ENCODE measurements at places on chromosomes 1 and 21.

GRCh38 chr1:53293123-53293522 is 34.7 kb downstream of the LRP8 start:
- peak; percentile 12 for DNase-seq

GRCh38 chr1:54627196-54627595 is 3.9 kb upstream of the FAM151A start:
- DNase-seq: no peak

DNA sequence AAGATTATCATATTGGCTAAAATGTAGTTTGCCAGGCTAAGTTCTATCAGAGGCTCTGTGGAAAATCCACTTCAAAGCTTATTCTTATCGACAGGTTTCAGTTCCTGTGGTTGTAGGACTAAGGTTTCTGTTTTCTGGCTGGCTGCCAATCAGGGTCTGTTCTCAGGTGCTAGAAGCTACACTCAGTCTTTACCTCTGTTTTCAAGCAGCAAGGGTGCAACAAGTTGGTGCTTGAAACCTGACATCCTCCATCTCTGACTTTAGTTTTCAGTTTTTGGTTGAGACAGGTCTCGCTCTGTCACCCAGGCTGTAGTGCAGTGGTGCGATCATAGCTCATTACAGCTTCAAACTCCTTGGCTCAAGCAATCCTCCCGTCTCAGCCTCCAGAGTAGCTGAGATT is 15.3 kb upstream of the TMCO2 start:
- no peak for DNase-seq

DNA sequence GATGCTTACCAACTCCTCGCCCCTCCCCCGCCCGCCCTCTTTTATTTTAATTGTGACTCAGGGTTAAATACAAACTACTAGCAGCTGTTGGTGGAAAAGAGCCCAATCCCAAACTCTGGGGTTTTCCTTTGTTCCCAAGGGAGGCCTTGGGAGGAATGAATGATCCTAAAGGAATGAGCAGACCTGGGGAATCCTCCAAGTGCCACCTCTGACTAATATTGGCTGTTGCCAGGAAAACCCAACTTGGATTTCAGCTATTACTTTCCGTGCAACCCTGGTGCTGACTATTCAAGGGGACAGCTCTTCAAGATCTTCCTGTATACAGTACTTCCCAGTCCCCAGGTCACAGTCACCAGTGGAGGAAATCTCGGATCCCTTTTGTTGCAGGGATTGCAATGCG is 1.3 kb upstream of the S100A10 start:
- DNase-seq: no peak

GRCh38 chr1:208597571-208597970 is 353.4 kb upstream of the PLXNA2 start:
- no peak for DNase-seq

GRCh38 chr1:41243079-41243385 is 926 bp upstream of the SCMH1 start:
- DNase-seq: no peak

- no peak for DNase-seq
These were observed 418.9 kb downstream of the SETD4 start for GRCh38 chr21:35641271-35642016.

DNA sequence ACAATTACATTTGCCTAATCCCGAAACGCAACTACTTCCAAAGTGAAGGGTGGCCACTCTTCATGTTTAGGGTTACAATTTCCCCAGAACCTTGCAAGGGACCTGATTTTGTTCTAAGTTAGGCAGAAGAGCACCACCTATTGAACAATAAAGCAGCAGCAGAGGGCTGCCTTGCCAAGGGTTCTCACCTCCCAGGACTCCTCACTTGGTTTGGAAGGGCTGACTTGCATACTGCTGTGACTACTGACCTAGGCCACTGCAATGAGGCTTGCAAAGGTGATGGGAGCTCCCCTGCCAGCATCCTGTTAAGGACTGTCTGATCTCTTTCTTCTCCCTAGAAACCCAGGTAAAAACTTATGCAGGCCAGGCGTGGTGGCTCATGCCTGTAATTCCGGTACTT is 14.2 kb downstream of the MTOR start:
- no peak for DNase-seq

- no peak for DNase-seq
These were observed 17.2 kb upstream of the PTAFR start for GRCh38 chr1:28193701-28194161.

GRCh38 chr21:38769191-38769780 is 36.4 kb upstream of the ETS2 start:
- peak; percentile 36 for DNase-seq

DNA sequence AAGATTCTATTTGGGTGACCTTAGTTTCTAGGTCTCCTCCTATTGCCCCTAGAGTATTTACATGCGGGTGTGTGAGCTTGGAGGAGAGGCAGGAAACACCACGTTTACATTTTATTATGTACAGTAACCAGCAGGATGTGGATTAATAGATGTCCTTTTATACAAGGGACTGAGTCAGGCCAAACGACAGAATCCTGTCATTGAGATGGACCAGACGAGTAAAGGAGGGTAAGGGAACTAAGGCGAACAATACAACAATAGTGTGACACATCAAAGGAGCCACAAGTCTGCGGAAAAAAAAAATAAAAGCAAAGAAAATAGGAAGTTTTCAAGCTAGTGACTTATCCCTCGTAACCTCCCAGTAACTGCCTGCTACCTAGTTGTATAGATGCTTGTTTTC is 151.1 kb downstream of the GABPA start:
- no peak for DNase-seq

DNA sequence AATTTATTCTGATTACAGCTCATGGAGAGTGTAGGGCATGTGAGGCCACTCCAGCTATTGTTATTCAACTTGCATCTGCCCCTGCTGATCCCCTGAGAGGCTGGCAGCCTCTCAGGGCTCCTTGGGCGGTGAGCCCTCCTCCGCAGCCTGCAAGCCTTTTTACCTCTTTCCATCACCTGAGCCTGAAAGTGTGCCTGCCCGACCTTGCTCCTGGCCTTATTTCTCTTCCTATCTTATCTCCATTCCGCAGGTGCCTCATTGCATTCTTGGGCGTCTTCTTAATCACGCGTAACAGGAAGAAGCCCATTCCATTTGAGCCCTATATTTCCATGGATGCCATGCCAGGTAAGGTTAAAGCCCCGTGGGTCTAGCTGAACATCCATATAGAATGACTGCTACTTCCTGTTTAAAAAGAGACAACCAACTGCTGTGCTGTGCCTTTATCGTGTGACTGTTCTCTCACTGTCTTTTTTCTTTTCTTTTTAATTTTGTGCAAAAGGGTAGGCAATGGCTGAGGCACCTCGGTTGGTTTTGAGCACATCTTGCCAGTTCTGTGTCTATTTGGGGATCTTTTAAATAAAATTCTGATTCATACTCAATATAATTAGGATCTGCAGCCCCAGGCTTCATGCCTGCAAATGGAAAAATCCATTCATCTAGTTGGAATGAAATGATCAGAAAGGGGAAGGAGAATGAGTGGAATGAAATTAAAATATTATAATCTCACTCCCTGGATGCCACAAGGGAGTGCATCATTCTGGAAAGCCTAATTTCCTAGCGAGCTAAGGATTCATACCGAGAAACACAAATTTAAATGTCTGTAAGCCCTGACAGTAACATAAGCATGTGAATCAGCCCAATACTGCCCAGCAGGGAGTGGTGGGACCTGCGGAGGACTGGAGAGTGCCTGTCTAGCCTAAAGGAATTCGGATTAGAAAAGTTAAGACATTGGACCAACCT is 38.6 kb upstream of the RCAN3 start:
- no peak for DNase-seq

DNA sequence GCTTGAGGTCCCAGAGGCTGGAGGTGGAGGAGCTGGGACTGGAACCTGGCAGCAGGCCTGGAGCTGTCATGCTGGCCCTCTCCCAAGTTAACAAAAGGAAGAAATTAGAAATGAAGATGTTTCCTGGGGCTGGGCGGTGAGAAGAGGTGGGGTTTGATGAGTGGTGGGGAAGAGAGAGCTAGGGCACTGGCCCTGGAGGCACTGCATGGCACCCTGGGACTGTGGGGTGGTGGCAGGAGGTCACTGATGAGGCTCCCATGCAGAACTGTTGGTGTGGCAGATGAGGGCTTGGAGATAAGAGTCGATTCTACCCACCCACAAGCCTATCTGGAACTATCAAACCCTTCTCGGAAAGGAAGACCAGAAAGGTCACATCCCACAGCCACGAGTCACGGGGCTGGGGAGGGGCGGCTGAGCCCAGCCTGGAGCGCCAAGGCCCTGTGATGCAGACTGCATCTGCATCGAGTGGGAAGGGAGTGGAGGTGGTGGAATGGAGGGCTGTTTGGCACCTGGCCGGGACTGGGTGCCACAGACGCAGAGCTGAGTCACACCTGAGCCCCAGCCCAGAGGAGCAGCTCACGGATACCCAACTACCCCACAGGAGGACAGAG is 29.4 kb downstream of the MRPL37 start:
- no peak for DNase-seq

GRCh38 chr1:154860156-154860870 is 9.8 kb downstream of the KCNN3 start:
- no peak for DNase-seq

GRCh38 chr1:99808391-99809115 is 41.6 kb upstream of the AGL start:
- peak; percentile 82 for DNase-seq
